ENCODE measurements at places on chromosomes 1 and 21.

- DNase-seq, result no peak
Observed at GRCh38 chr1:181675091-181675917, 192.0 kb downstream of the CACNA1E start.

GRCh38 chr1:11805422-11806306, at the start of the genes CLCN6 and MTHFR:
Gene CLCN6, plus strand, starts transcription at chr1:11806191. Its CDS starts 72 bp downstream, at chr1:11806263.
Gene MTHFR, minus strand, starts transcription at chr1:11805964. Its CDS starts 2,848 bp downstream, at chr1:11803116.
- DNase-seq, result peak; percentile 97

DNA sequence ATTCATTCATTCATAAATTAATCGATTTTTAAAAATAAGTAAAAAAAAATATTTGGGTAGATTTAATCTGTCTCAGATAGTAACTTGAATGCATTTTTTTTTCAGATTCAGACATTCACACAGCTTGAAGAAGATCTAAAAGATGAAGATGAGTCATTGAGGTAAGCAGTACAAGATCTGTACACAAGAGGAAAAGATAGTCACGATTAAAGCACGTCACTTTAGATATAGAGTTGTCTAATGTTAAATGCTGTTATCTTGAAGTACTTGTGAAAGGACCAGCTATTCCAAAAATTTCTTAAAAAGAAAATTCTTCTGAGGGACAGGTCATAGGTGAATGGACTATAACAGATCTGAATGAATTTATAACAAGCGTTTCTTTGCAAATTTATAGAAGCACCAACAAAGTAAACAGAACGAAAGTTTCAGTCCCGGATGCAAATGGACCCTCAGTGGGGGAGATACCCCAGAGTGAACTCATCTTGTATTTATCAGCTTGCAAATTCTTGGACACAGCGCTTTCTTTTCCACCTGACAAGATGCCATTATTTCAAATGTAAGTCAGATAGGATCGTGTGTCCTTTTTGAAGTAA, 31.2 kb upstream of the MORC3 start:
- no peak for DNase-seq

- DNase-seq, result no peak
Observed at GRCh38 chr21:29219165-29219770, 79.5 kb upstream of the BACH1 start.

- DNase-seq, result peak; percentile 2
Observed at GRCh38 chr1:26218906-26219494, 15.0 kb upstream of the CEP85 start.

DNA sequence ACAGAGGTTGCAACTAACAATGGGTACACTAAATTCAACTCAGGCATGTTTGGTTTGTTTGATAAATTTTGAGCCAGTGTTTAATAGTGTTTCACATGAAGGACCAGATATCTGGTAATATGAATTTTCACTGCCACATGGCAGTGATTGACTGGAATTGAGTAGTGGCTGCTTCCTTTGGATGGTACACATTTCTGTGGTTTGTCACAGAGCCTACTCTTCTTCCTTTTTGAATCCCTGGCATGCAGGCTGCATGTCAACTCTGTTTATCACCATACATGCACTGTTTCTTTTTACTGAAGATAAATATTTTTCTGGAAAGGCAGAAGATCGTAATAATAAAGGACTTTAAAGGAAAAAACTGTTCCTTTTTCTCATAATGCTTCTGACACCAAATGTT, 35.5 kb downstream of the SDCCAG8 start:
- DNase-seq, result no peak

DNA sequence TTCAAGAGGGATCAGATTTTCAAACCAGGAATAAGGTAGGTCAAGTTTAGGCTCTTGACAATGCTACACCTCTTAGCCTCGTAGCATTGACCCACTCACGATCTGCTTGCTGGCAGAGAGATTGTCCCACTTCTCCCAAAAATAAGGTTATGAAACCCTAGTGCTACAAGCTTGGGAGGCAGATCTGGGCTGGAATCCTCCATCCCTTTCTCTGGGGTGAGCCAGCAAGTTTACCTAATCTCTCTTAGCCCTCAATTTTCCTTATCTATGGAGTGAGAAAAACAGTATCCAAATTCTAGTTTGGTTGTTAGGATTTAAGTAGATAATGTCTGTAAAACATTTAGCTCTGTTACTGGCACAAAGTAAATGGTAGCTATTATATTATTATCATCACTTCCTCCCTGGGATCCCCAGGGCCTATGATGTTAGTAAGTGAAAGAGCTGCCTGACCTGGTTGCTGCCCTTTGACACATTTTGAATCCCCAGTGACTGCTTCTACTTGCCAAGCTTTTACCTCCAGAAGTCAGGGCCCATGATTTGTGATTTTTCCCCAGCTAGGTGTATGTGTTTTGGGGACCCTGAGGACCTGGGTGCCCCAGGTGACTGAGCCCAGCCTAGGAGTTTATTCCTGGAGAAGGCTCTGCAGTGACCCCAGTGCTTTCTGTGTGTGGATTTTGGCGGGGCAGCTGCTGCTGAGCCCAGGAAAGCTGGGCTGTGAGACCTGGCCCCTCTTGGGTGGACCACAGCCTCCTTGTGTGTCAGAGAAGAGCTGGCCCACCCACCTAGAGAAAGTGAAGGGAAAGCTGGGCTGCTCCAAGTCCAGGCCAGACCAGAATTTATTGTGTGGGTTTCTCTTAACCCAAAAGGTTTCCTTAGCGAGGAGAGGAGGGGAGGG, 48.2 kb upstream of the VANGL1 start:
- no peak for DNase-seq

DNA sequence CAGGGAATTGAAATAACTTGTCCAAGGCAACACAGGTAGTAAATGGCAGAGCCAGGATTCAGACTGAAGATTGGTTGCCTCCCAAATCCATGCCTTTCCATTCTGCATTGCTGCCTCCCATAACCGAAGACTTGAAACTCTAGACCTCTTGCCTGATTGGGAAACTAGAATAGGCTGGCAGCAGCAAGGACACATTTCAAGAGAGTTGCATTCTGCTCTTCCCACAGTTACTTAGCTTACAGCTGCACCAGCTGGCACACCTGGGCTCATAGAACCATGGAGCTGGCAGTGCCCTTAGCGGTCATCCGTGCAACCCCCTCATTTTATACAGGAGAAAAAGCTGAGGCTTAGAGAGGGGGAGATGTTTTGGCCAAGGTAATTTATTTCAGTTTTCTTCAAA, 8.0 kb downstream of the TRNAU1AP start:
- no peak for DNase-seq

DNA sequence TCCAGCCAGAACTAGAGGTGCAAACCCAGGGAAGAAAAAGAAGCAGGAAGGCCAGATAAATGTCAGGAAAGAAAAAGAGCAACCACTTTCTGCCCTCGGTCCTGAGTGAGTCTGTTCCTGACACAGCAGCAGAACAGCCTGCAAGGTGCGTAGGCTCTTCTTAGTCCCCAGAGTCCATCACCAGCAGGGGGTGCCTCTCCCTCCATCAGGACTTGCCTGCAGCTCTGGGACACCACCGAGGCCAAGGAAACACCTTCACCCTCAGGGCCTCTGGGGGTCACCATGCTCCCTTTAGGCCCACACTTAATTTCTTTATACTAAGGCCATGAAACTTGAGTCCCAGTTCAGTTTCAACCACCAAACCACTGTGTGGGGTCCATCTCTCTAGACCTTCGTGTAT, 43.7 kb upstream of the NFASC start:
- DNase-seq, result peak; percentile 64

DNA sequence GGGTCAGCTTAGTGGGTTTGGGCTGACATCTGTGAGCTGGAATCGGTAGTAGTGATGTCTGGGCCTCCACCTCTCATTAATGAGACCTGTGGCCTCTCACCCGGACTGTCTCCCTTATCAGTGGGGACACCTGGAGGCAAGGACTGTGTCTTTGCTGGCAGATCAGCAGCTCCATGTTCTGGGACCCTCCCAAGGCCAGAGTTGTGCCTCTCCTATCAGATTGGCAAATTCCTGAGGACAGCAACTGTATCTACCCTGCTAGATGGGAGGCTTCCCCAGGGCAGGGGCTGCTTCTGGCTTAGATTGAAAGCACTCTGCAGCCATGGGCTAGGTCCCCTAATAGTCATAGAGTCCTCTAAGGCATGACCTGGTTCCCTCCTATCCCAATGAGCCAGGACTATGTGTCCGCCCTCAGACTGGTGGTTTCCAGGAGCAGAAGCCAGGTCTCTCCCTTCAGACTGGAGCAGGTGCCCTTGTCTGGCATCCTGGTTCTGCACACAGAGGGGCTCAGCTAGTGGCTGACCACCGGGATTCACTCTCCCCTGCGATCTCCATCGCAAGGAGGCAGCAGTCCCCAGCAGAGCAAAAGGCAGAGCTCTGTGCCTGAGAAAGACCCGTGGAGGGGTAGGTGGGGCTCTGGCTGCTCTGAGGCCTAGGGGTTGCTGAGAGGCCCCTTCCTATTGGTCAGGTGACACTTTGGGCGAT, 5.8 kb downstream of the DRAXIN start:
- DNase-seq, result no peak

DNA sequence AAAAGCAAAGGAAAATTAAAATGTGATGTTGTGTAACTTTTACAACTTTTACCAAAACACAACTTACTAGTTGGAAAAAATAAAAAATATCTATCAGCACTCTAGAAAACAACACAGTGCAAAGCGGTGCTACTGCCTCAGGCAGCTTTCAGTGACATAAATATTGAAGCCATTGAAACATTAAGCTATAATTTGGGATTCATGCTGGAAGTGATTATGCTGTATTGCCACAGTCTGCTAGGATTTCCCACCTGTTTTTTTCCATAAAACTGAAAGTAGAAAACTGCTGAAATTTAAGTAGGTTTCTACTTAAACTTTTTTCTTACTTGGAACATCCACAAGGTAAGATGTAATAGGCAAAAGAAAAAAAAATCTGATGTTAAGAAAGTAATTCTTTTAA, 674.4 kb downstream of the KCNT2 start:
- DNase-seq, result no peak

- DNase-seq, result no peak
Observed at GRCh38 chr1:204275695-204276370, 62.0 kb upstream of the GOLT1A start.

GRCh38 chr1:15510611-15511405, 13.2 kb downstream of the CASP9 start:
- DNase-seq, result no peak

DNA sequence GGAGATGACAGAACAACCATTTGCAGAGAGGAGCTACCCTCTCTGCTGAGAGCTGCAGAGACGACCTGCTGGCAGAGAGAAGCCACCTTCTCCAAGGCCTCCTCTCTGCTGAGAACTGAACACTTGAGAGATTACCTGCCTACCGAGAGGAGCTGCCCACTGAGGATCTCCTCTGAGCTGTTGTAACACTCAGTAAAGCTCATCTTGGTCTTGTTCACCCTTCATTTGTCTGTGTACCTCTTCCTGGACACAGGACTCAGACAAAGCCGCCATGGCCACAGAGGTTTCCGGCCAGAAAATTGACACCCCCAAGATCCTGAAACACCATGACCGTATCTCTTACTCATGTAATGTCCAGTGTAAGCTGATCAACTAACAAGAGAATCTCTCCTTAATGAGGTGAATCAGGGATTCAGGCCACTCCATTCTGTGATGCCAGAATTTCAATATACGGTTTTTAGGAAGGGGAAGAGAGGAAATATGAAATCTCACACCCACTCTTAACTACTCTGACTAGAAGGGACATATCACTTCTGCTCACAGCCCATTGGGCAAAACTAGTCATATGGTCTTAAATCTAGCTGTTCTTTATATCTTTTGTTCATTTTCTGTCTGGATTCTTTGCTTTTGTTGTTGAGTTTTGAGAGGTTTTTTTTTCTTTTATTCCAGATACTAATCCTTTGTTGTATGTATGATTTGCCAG, 83.8 kb downstream of the RHOU start:
- no peak for DNase-seq

DNA sequence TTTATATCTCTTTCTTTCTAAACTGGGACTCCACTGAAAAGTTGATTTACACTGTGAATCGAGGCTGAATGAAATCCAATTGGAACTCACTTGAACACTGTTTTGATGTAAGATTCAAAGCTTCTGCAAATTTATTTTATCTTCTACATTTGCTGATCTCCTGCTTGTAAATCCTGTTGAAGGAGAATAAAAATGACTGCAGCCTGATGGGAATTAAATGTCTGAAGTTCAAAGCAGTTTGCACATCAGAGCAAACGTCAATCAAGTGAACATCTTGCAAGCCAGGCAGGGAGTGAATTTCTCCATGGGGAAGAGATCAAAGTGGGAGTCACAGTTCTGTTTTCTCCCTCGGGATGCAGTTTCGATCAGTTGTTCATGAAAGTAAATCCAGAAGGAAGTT, 127.2 kb downstream of the CACHD1 start:
- no peak for DNase-seq

DNA sequence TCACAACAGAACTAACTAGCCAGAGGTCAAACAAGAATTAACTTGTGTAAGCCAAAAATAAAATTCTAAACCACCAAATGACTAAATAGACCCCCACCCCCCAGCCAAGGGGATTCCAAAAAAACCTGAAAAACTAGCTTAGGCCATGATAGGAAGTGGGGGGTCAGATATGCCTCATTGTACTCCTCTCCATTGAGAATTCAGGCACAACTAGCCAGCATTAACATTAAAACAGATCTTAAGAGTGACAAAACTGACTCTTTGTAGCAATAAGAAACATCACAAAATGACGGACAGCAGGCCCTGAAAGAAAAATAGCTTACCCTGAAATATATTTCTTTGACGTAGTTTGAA, 103.0 kb upstream of the ETV3 start:
- DNase-seq, result no peak

DNA sequence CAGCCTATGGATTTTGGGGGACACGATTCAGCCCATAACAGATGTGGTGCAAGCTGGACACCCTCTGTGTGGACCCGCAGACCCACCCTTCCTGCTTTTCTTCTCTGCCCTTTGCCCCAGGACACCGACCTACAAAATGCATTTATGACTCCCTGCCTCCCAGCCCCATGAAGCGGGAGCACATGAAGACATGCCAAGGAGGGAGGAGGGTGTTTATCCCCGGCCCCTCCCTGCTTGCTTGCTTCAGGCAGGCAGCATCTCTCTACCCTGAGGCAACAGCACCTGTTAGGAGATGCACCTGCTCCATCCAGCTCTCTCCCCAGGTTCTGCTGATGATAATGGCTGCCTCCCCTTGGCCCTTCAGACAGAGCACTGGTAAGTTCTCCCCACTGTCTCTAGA, 187.5 kb downstream of the PSMG1 start:
- DNase-seq, result peak; percentile 91

DNA sequence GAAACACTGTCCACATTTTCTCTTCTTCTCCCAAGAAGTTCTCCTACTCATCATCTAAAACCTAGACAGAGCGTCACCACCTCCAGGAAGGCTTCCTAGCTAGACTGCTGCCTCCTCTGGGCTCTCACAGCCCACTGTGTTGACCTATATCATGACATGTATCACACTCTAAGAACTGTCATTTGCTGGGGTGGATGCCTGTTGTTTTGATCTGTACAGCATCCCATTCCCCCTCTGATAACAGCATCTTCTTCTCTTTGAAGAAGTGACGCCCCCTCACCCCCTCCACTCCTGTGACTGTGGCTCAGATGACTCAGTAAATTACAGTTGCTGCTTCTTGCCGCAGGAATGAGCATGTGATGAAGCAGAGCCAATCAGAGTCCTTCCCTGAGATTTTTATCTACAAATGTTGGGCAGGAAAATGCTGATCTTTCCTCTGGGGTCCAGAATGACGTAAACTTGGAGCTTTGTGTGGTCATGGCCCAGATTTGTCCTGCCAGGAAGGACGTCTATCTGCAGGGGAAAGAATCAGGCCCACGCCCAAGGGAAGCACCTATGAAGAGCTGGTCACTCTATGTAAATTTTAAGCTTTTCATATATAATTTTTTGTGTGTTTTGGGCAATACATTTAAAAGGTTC, 28.0 kb upstream of the FOXO6 start:
- DNase-seq, result no peak

All from NCI-H146 (cell line).